Glomerular endothelial cell (primary cell): ENCODE measurements at places on chromosomes 11 and 22. TPM values are rescaled to one million over a fixed set of nuclear protein-coding genes. Genes with fewer than 3 reads are reported as not detected.

DNA sequence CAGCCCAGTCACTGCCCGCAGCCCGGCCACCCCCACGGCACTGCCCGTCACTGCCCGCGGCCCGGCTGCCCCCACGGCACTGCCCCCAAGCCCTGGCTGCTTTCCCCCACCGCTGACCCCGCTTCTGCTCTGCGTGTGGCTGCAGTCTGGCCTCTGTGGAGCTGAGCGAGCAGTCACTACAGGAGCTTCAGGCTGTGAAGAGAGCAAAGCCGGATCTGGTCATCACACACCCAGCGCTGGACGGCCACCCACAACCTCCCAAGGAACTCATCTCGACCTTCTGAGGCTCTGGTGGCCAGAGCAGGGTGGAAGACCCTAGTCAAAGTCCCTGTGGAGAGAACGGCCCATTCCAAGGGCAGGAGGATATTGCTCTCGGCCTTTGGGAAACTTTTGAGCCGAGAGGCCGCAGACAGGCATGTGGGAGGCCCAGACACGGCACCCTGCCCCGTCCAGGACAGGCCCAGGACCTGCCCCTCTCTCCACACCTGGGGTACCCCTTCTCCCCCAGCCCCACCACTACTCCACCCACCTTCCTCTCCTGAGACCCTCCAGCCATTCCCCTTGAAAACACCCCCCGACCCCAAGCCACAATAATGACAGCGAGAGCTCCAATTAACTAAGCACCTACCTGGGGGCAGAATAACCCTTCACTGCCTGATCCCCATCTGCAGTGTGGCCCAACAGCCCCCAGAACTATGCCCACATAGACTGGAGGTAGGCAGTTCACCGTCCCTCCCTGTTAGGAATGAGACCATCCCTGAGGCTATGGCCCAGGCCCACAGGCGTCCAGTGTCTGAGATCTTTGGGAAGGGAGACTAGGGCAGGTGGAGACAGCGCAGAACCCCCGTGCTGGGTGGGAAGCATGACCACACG, 3.7 kb upstream of the PGGHG start:
- no peak for DNase-seq

Gene LARGE2
- not detected in 2 replicates for total RNA-seq

- no peak for DNase-seq
These were observed 139.6 kb upstream of the E2F8 start for GRCh38 chr11:19380375-19380774.

Gene RIMBP3B
- total RNA-seq = 0.06 TPM in 1 of 2 replicates, not detected in the other

DNA sequence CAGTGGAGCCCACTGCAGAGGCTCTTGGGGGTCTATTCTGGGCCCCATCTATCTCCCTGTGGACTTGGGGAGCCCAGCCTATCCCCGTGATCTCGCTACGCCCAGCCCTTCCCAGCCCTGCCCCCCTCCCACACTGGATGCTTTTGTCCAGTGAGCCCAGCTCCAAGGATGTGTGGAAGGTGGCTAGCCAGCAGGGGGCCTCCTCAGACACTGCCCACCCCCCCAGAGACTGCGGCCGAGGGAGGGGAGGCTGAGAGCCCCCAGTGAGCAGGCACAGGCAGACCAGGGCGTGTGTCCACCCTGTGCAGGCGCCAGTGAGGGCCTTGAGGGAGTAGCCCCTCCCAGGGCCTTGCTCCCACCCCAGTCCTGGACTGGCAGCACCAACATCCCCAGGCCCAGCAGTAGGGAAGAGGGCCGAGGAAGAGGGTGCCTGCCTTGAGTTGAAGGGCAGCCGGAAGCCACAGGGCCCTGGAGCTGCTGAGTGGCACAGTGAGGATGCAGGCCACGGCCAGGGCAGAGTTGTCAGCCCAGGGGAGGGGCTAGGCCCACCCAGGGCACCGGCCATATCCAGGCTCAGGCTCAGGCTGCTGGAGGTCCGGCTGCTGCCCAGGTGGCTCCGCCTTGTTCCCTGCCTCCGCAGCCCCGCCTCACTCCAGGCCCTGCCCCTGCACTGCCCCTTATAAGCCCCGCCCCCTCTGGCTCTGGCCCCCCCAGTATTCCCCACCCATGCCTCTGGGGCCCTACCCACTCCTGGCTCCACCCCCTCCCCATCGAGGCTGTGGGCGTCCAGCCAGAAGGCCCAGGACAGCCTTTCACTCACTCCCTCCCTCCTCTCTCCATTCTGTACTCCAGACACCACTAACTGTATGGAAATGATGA, 28.0 kb downstream of the MOB2 start:
- no peak for DNase-seq

DNA sequence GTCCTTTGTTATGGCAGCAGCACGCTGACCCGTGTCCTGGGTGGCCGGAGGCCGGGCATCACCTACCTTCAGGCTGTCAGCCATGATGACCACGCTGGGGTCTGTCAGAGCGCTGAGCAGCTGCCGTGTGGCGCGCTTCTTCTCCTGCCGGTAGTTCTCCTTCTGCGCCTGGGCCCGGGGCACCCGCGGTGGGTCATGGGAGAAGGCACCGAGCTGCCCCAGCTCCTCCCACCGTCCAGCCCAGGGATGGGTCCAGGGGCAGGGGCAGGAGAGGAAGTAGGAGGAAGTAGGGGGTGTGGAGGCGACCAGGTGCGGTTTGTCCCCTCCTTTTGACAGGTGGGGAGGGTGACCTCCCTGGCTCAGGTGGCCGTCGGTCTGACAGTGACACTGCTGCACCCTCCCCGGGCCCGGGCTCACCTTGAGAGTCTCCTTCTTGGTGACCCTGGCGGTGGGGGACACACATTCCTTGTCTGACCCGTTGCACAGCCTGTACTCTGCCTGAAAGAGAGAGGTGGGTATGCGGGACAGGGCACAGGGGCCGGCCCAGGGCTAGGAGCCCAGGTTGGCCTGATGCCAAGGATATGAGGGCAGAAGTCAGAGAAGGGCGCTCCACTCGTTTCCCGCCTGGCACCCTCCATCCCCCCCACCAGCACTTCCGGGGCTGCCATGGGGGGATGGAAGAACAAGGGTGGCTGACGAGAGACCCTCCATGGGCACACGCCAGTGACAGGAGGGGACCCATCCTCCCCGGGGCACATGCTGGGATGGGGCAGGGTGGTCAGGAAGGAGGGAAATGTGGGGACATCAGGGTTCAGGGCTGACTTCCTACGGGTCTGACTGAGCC, 43.0 kb downstream of the OSBPL5 start:
- DNase-seq = no peak

- no peak for DNase-seq
These were observed 2.9 kb downstream of the SPINDOC start for GRCh38 chr11:63816166-63816565.

GRCh38 chr11:93936460-93936859, 84.7 kb upstream of the HEPHL1 start:
- DNase-seq = no peak

Gene TMEM225
- total RNA-seq = not detected in 2 replicates

- DNase-seq = no peak
These were observed 88.1 kb downstream of the MICAL2 start for GRCh38 chr11:12198251-12199222.

DNA sequence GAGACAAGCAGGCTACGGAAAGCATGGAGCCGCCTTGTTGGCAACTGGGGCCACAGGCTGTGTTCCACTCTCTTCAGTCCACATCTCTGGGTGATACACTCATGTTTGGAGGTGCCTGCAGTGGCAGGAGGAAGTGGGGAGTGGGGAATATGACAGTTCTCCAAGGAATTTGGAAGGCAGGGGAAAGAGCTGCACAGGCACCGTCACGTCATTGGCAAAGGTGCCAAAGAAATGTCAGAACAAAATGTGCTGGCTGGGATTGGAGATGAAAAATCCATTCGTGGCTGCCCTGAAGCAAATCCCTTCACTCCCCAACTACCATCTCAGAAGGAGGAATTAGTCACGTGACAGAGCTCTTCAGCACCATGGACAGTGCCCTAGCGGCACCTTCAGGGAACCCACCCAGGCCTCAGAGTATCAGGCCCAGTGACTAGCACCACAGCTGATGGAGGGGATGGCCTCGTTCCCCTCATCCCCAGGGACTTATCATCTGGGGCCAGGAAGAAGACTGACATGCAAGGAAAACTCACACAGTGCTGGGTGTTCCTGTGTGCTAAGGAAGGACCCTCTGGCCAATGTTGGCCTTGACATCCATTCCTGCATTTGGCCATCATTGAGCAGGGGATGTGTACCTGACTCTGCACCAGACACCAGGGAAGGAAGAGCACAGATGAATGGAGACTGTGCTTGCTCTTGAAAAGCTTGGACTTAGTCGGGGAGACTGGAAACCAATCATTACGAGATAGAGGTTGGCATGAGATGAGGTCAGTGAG, 48.5 kb upstream of the PRDM11 start:
- peak; percentile 14 for DNase-seq

DNA sequence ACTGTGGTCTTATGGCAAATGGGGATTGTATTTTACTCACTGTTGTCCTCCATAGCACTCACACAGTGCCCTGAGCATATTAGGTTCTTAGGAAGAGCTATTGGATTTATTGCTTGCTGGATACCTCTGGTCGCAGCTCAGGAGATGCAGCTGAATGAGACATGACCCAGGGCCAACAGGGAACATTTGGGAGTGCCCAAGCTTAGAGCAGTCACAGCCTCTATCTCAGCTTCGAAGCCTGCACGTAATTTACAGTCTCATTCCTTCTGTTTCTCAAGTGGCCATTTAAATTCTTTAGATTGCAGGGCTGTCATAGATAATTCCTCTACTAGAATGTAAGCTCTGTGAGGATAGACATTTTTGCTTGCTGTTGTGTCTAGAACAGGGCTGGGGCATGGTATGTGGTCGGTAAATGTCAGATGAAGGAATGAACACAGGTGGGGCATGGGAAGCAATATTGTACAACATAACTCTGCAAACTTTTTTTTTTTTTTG, 192.8 kb downstream of the GRIK4 start:
- DNase-seq = no peak

DNA sequence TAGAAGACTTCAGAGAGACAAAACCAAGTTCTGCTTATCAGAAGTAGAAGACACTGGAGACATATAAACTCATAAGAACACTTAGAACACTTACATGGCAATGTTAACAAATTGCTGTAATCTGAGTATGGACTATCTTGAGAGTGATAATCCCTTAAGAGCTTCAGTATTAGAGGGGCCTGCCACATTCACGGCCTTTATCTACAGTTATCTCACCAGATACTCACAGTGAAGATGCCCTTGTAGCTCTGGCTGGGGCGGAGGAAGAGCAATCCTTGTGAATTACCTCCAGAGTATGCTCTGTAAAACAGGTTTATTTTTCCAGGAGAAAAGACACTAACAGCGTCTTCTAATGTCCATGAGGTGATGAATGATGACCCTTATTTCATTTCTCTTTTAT, 762.8 kb downstream of the FAM181B start:
- no peak for DNase-seq

GRCh38 chr11:126499131-126499752, 143.8 kb downstream of the ST3GAL4 start:
- no peak for DNase-seq

Gene IGLL1
- total RNA-seq = not detected in 2 replicates

Gene THY1
- total RNA-seq = 16.1 and 23.6 TPM in 2 replicates

- DNase-seq = no peak
These were observed 17.9 kb upstream of the UVRAG start for GRCh38 chr11:75797116-75797515.

DNA sequence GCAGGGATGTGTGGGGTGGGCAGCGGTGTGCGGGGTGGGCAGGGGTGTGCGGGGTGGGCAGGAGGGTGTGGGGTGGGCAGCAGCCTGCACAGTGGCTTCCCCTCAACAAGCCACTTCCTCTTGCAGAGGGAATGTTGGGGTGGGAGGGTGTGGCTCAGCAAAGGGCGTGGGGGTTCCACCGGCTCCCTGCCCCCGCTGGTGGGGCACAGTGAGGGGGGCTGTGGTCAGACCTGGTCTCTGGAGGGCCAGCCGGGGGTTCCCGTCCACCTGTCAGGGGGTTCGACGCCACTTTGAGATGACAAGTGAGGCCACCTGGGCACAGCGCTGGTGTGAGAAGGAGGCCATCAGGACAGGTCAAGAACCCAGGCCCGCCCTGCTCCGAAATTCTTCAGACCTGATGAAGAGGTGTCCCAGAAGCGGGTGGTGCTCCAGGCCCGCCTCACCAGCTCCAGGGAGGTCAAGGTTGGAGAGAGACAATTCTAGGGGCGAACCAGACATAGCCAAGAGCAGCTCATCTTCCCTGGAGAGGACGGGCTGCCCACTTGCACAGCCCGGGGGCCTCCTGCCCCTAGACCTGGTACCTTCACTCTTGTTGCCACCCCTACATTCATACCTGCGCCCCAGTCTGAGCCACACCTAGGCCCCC, 1.3 kb downstream of the C11orf21 start:
- DNase-seq = no peak

- DNase-seq = no peak
These were observed 39.0 kb upstream of the SUSD2 start for GRCh38 chr22:24142241-24142640.

DNA sequence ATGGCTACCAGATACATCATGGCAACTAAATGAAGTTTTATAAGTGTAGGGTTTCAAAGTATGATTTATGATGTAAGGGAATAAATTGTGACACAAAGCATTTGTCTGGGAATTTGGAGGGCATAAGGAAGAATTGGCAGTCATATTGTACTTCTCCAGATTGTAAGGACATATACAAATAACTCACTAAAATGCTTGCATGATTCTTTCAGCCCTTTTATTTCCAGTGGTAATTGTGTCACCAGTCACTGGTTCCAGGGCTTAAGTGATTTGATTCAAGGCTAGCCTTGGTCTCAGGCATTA, 299.4 kb upstream of the ANO5 start:
- DNase-seq = no peak

Gene TMEM123
- 149 TPM in 2 replicates for total RNA-seq

Gene TMEM191B
- total RNA-seq = 0.76 TPM in 1 of 2 replicates, not detected in the other

Gene TMPRSS5
- 0.19 and 1.1 TPM in 2 replicates for total RNA-seq

DNA sequence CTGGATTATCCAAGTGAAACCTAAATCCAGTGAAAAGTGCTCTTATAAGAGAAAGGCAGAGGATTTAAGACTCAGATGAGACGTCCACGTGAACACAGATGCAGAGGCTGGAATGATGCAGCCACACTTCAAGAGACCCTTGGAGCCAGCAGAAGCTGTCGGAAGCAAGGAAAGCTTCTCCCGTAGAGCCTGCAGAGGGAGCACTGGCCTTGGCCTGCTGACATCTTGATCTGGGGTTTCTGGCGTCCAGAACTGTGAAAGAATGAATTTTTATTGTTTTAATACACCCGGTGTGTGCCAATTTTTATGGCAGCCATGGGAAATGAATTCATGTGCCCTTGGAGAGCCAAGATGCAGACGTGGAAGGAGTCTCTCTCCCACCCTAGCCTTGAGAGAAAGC, 407.0 kb upstream of the B3GAT1 start:
- DNase-seq = no peak

Gene VPREB1
- not detected in 2 replicates for total RNA-seq

Gene OR56B4
- total RNA-seq = not detected in 2 replicates

DNA sequence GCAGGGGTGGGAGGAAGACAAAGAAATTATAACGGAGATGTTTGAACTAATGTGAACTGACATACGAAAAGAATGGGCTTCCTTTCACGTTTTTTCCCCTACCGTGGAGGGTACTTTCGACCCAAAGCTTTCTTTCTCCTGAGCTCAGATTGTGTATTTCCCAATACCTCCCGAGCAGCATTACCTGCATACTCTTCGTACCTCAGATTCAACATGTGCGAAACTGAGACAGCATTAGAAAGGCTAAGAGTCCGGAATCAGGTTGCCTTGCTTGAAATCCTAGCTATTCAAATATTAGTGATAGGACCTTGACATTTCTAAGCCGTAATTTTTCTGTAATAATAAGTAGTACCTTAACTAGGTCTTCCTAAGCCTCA, 778 bp upstream of the PAK1 start:
- DNase-seq = no peak
